ENCODE measurements at places on chromosomes 5 and 9.

DNA sequence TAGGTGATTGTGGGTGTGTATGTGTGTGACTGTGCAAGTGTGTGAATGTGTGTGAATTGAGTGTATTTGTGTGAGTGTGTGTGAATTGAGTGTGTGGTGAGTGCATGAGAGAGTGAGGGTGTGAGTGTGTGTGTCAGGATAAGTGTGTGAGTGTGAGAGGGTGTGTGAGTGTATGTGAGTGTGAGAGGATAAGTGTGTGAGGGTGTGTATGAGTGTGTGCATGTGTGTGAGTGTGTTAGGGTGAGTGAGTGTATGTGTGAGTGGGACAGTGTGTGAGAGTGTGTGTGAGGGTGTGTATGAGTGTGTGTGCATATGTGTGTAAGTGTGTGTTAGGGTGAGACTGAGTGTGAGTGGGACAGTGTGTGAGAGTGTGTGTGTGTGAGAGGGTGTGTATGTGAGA, 21.7 kb downstream of the GPRIN1 start:
- no peaks in the 10 kb centered on the region for H3K4me1 ChIP-seq
- no peak overlapping the region for H3K4me3 ChIP-seq
- peaks cover 1% of the 10 kb centered on the region for H3K36me3 ChIP-seq

- H3K36me3 ChIP-seq: no peaks in the 10 kb centered on the region
- no peak overlapping the region for H3K4me3 ChIP-seq
- no peak for DNase-seq
- no peaks in the 10 kb centered on the region for H3K4me1 ChIP-seq
Measured at GRCh38 chr5:79189439-79190234, 46.3 kb upstream of the JMY start.

DNA sequence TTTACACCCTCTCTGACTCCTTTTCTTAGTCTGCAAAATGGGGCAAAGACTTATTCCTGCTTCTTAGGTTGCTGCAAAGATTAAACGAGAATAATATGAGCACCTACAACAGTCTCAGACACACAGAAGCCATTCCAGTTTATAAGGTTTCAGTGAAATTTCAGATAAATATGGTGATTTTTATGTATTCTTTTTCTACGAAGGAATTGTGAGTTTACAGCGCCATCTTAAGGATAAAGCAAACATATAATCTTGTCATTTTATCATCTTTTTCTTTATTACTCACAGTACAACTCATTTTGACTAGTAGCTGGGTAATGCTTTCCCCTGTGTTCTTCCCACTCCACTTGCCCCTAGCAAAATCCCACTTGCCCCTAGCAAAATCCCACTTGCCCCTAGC, 29.2 kb upstream of the SMC5 start:
- H3K36me3 ChIP-seq: peaks cover 10% of the 10 kb centered on the region
- no peak overlapping the region for H3K27ac ChIP-seq
- H3K4me3 ChIP-seq: no peak overlapping the region
- H3K27me3 ChIP-seq: no peaks in the 10 kb centered on the region
- H3K4me1 ChIP-seq: no peaks in the 10 kb centered on the region

GRCh38 chr5:81783401-81783800, 32.5 kb upstream of the SSBP2 start:
- no peak for DNase-seq
- H3K4me1 ChIP-seq: peaks cover 16% of the 10 kb centered on the region
- H3K36me3 ChIP-seq: no peaks in the 10 kb centered on the region
- H3K27me3 ChIP-seq: no peaks in the 10 kb centered on the region
- no peak overlapping the region for H3K27ac ChIP-seq

GRCh38 chr5:1706428-1706827, 93.2 kb downstream of the MRPL36 start:
- H3K4me1 ChIP-seq: peaks cover 12% of the 10 kb centered on the region
- no peak for DNase-seq
- no peak overlapping the region for H3K27ac ChIP-seq
- no peaks in the 10 kb centered on the region for H3K36me3 ChIP-seq
- no peak overlapping the region for H3K4me3 ChIP-seq

DNA sequence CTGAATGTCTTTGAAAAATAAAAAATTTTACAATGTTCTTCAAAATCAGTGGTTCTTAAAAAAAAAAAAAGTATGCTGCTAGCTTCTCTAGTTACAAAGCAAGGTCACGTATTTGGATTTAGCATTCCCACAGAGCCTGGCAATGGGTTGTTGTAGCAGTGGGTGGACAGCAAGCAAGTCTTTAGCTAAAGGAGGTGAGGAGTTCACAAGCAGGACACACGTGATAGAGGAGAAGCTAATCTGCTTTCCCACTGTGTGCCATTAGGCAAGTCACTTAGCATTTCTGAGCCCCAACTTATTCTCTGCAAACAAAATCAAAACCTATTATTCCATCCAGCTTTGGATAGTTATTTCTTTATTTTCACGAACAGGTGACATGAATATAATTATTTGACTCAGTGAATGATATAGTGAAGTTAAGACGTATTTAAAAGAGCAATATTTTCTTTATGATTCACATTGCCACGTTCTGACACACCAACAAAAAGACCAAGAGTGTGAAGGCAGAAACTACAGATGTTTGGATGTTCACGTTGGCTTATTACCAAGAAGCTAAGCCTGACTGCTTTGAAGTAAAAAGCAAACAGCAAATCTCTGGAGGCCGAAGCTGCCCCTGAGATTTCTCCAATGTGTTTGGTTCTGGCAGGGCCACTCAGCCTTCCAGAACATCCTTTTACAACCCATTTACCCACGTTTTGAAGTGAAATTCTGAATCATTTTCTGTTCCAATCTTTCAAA, 612.1 kb upstream of the CDH6 start:
- no peaks in the 10 kb centered on the region for H3K27me3 ChIP-seq
- H3K27ac ChIP-seq: no peak overlapping the region
- no peaks in the 10 kb centered on the region for H3K36me3 ChIP-seq
- no peak overlapping the region for H3K4me3 ChIP-seq
- H3K4me1 ChIP-seq: peaks cover 2% of the 10 kb centered on the region

DNA sequence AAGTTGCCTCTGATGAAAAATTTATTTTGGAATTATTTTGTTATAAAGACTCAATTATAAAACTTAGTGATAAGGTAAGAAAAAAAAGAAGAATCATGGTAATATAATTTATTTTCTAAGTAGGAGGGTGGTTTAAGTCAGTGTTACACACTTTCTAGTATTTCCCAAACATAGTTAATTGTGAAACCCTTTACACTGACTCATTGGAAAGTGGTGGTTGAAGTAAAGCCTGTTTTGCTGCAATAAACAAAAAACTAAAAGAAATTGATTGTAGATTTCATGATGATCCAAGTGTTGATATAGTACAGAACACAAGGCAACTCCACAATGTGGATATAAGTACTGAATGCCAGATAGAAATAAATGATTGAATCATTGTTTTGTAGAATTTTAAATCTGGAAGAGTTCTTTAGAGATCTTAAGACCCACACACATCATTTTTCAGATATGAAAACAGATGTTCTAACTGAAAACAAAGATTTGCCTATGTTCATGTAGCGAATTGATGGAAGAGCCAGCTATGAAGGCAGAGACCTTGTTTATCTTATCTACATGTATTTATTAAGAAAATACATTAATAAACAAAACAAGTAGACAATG, 539.8 kb downstream of the PRELID2 start:
- H3K27ac ChIP-seq: no peak overlapping the region
- DNase-seq: no peak
- H3K4me3 ChIP-seq: no peak overlapping the region

GRCh38 chr5:113378959-113379541, 55.7 kb downstream of the TSSK1B start:
- H3K4me3 ChIP-seq: no peak overlapping the region
- H3K36me3 ChIP-seq: peaks cover 5% of the 10 kb centered on the region
- no peak overlapping the region for H3K27ac ChIP-seq
- no peaks in the 10 kb centered on the region for H3K27me3 ChIP-seq
- H3K4me1 ChIP-seq: peaks cover 10% of the 10 kb centered on the region

- H3K4me1 ChIP-seq: no peaks in the 10 kb centered on the region
- H3K27ac ChIP-seq: no peak overlapping the region
- no peak for DNase-seq
- H3K36me3 ChIP-seq: no peaks in the 10 kb centered on the region
Measured at GRCh38 chr5:17928581-17928981, 294.3 kb downstream of the TAF11L14 start.

DNA sequence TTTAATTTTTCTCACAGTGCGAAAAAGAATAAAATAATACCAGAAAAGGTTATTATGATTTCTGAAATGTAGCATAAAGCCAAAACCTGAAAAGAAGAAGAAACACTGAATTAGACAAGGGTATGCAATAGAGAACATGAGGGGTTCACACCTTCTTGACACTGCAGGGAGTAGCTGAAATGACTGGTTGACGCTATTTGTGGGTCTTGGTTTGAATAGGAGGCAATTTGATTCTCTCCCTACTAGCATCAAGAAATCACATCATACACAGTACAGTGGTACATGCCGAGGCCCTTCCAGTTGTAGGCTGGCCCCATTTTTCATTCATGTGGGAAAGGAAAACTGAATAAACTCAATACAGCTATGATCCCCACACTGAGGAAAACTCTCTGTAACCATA, 68.6 kb downstream of the NR3C1 start:
- no peaks in the 10 kb centered on the region for H3K4me1 ChIP-seq
- H3K4me3 ChIP-seq: no peak overlapping the region
- H3K36me3 ChIP-seq: no peaks in the 10 kb centered on the region
- no peaks in the 10 kb centered on the region for H3K27me3 ChIP-seq
- no peak overlapping the region for H3K27ac ChIP-seq
- DNase-seq: no peak

- H3K4me1 ChIP-seq: peaks cover 19% of the 10 kb centered on the region
- no peaks in the 10 kb centered on the region for H3K36me3 ChIP-seq
- no peaks in the 10 kb centered on the region for H3K27me3 ChIP-seq
- no peak overlapping the region for H3K4me3 ChIP-seq
Measured at GRCh38 chr5:125348936-125349831, 602.7 kb upstream of the ZNF608 start.

- H3K4me3 ChIP-seq: no peak overlapping the region
- H3K27ac ChIP-seq: no peak overlapping the region
- H3K4me1 ChIP-seq: no peaks in the 10 kb centered on the region
- no peak for DNase-seq
Measured at GRCh38 chr5:32031089-32031488, 143.0 kb downstream of the GOLPH3 start.

GRCh38 chr5:80600943-80601693, 31.0 kb upstream of the ANKRD34B start:
- no peaks in the 10 kb centered on the region for H3K27me3 ChIP-seq
- no peak overlapping the region for H3K4me3 ChIP-seq
- H3K36me3 ChIP-seq: no peaks in the 10 kb centered on the region
- DNase-seq: no peak
- no peak overlapping the region for H3K27ac ChIP-seq

DNA sequence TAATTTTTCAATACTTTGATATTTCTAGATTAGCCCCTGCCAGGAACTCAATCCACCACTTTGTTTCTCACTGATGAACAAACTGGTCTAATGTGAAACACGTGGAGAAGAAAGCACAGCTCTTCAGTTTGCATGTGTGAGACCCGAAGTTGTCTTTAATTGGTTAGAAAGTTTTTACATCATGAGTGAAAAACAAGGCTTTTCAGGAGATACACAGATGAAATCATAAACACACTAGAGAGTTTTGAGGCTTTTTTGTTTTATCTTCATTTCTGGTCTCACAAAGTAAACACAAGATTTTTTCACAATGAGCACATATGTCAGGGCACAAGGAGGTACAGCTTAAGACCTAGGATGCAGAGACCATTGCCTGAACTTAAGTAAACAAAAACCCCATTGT, 84.5 kb upstream of the MOCS2 start:
- H3K27ac ChIP-seq: no peak overlapping the region
- no peaks in the 10 kb centered on the region for H3K4me1 ChIP-seq
- H3K36me3 ChIP-seq: peaks cover 3% of the 10 kb centered on the region

- H3K4me1 ChIP-seq: peaks cover 29% of the 10 kb centered on the region
- H3K36me3 ChIP-seq: no peaks in the 10 kb centered on the region
- no peak for DNase-seq
Measured at GRCh38 chr9:127126971-127127370, 4.5 kb upstream of the ANGPTL2 start.

GRCh38 chr5:77312413-77312812, 101.9 kb downstream of the PDE8B start:
- H3K4me3 ChIP-seq: no peak overlapping the region
- H3K27ac ChIP-seq: no peak overlapping the region
- H3K36me3 ChIP-seq: no peaks in the 10 kb centered on the region
- H3K27me3 ChIP-seq: no peaks in the 10 kb centered on the region
- no peak for DNase-seq

- no peak overlapping the region for H3K27ac ChIP-seq
- H3K4me3 ChIP-seq: no peak overlapping the region
- no peak for DNase-seq
- H3K36me3 ChIP-seq: no peaks in the 10 kb centered on the region
Measured at GRCh38 chr9:86200599-86201162, 58.8 kb downstream of the C9orf153 start.

DNA sequence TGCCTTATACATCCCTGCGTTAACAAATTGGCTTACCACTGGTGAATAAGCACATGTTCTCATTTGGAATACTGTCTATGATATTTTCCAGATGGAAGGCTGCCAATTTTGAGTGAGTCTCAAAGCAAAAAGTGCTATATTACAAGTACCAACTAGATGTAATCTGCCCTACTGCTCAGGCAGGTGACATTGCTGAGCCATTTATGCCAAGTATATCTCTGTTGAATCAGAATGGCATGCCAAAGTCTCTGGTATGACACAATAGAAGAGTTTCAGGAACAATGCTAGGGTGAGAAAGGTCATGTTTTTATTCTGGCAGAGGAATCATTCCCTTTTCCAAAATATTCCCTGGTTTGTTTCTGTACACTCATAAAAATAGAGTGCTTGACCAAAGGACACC, 356.5 kb downstream of the CDH9 start:
- DNase-seq: no peak
- H3K4me3 ChIP-seq: no peak overlapping the region
- no peak overlapping the region for H3K27ac ChIP-seq
- peaks cover 5% of the 10 kb centered on the region for H3K4me1 ChIP-seq
- no peaks in the 10 kb centered on the region for H3K36me3 ChIP-seq
- no peaks in the 10 kb centered on the region for H3K27me3 ChIP-seq

- H3K4me3 ChIP-seq: no peak overlapping the region
- H3K27ac ChIP-seq: no peak overlapping the region
- H3K36me3 ChIP-seq: no peaks in the 10 kb centered on the region
- H3K27me3 ChIP-seq: peaks cover 3% of the 10 kb centered on the region
Measured at GRCh38 chr9:42386477-42386876, 203.0 kb downstream of the SPATA31A6 start.

- no peak for DNase-seq
- H3K27ac ChIP-seq: peak overlapping the region; percentile 95
- peak overlapping the region; percentile 90 for H3K4me3 ChIP-seq
- peaks cover 39% of the 10 kb centered on the region for H3K4me1 ChIP-seq
- H3K27me3 ChIP-seq: no peaks in the 10 kb centered on the region
- H3K36me3 ChIP-seq: peaks cover 3% of the 10 kb centered on the region
Measured at GRCh38 chr5:55993731-55994494, 850 bp downstream of the IL6ST start.

DNA sequence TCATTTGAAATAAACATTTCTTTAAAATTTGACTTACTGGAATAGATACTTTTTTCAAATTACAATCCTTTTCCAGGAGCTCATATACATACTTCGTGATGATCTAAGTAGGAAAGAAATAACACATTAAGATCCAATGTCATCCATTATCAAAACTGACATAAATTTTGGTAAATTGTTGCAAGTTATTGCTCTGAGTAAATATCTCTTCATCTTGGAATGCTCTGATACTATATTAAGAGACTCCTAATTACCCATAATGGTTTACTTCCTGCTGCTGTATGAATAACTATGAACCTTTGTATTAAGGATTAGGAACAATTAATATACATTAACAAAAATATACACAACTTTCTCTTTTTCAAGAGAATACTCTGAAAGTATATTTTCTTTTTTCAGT, 223.0 kb upstream of the POU5F2 start:
- H3K27ac ChIP-seq: no peak overlapping the region
- peaks cover 5% of the 10 kb centered on the region for H3K4me1 ChIP-seq

Measured in progenitor cell of endocrine pancreas (in vitro differentiated cells).